ENCODE measurements at places on chromosomes 3 and 15. TPM values are rescaled to one million over a fixed set of nuclear protein-coding genes. Genes with fewer than 3 reads are reported as not detected.
A peak's percentile ranks its signal among the peaks of the same experiment; 100 is the strongest.

GRCh38 chr15:68310178-68310803 is 32.7 kb downstream of the FEM1B start:
- no peak for DNase-seq

- DNase-seq: no peak
These were observed 30.7 kb downstream of the MBNL1 start for GRCh38 chr3:152299249-152299976.

DPPA2 gene
- total RNA-seq: not detected

GABRR3 gene
- not detected for total RNA-seq

GRCh38 chr3:197951392-197951990 is 1.5 kb downstream of the RPL35A start:
- no peak for DNase-seq

REC114 gene
- not detected for total RNA-seq

DOCK3 gene
- 0.21 TPM for total RNA-seq

DNA sequence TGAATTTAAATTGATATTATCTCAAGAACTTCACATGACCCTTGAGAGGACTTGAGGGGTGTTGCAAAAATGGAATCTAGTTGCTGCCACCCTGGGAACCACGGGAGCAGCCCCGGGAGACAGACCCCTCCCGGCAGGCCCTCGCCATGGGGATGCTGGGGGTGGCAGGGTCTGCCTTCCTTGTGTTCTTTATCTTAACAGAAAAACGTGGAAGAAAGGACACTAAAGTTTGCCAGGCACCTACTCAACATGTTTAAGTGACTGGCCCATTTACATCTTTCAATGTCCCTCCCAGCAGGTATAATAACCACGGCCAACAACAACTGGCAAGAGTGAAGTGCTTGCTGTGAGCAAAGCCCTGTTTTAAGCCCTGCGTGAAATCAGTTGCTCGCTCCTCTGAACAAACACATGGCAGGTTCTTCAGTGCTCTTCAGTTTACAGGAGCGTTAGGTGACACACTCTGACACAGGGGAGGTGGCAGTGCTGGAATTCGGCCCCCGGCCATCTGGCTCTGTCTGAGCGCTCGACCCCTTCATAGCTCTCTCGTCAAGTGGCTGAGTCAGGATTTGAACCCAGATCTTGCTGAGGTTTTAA is 112.5 kb downstream of the ASB7 start:
- no peak for DNase-seq

GRCh38 chr3:126781889-126782491 is 78.0 kb downstream of the CHCHD6 start:
- DNase-seq: no peak

LYZL4 gene
- total RNA-seq: not detected

- peak; percentile 8 for DNase-seq
These were observed 162.4 kb upstream of the CGNL1 start for GRCh38 chr15:57213862-57214261.

- DNase-seq: no peak
These were observed 100.5 kb upstream of the RGMA start for GRCh38 chr15:93189561-93189960.

GRCh38 chr3:129343643-129344360 is 65.1 kb downstream of the HMCES start:
- no peak for DNase-seq

- DNase-seq: no peak
These were observed 37.1 kb upstream of the SLC25A36 start for GRCh38 chr3:140904521-140904920.

GRCh38 chr3:24929521-24929920 is 434.9 kb upstream of the THRB start:
- no peak for DNase-seq

DNA sequence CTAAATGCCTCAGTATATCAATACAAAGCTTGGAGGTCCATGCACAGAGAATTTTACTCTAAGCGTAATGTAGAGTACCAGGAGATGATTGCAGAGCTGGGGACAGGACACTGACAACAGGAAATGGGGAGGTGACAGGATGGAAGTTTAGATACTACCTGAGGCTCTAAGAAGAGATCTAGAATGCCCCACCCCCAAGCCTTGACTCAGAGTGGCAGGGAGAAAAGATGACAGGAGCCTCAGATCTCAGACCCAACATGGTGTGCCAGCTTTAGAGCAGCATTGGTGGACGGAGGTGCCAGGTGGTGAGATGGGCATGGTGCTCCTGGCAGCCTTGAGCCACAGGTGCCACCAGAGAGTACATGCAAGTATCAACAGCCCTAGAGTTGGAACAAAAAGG is 62.5 kb downstream of the LYZL4 start:
- no peak for DNase-seq

GRCh38 chr3:67044955-67045354 is 46.8 kb downstream of the KBTBD8 start:
- no peak for DNase-seq

GRCh38 chr15:71325481-71325880 is 210.2 kb downstream of the THSD4 start:
- DNase-seq: no peak

GRCh38 chr3:121659586-121659985 is 1.1 kb downstream of the HCLS1 start:
- no peak for DNase-seq

- DNase-seq: no peak
These were observed 5.1 kb downstream of the NPTN start for GRCh38 chr15:73628102-73628501.

DNA sequence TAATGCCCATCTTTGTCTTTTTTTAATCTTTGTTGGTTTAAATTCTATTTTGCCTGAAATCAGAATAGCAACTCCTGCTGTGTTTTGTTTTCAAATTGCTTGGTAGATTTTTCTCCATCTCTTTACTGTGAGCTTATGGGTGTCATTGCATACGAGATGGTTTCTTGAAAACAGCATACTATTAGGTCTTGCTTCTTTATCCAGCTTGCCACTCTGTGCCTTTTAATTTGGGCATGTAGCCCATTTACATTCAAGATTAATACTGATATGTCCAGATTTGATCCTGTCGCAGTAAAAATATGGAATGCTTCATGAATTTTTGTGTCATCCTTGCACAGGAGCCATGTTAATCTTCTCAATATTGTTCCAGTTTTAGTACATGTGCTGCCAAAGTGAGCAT is 316.6 kb downstream of the CGGBP1 start:
- no peak for DNase-seq

CD96 gene
- not detected for total RNA-seq

DNA sequence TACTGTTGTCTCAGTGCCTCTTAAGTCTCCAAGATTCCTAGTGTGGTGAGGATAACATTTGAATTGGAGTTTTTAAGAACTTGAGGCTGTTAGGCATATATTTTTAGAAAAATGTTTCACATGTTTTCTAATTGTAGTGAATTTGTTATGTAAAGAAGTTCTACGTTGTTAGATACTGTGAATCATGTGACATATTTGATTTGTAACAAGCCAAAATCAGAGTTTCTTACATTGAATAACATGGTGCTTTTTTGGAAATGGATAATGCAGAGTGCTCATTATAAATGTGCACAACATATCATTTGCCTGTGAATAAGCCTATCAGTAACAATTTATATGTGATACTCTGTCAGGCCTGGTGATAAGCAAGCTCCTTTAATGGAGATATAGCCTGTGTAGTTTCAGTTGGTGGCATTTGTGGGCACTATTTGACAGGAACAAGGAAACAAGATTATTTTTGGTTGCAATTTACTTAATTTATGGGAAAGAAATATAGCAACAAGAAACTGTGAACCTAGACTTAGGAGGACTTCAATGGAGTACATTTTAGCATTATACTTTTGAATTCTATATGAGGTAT is 328.8 kb downstream of the ARPP21 start:
- no peak for DNase-seq

DNA sequence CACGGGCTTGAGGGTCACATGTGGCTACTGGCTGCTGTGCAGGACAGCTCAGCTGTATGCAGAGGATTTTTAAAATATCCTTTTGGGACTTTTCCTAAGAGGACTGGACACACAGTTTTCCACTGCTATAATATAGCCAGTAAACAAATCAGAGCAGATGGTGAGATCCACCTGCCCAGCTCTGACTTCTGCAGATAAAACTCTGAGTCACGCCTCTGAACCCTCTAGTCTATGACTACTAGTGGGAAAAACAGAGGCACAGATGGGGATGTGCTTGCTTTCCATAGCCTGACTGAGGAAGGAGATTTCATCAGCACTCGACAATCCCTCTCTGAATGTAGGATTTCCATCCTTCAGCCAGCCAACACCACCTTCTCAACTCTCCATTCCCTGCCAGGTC is 45.1 kb downstream of the COLQ start:
- no peak for DNase-seq

SQOR gene
- total RNA-seq: 62.2 TPM

CYP8B1 gene
- 0.08 TPM for total RNA-seq

DNA sequence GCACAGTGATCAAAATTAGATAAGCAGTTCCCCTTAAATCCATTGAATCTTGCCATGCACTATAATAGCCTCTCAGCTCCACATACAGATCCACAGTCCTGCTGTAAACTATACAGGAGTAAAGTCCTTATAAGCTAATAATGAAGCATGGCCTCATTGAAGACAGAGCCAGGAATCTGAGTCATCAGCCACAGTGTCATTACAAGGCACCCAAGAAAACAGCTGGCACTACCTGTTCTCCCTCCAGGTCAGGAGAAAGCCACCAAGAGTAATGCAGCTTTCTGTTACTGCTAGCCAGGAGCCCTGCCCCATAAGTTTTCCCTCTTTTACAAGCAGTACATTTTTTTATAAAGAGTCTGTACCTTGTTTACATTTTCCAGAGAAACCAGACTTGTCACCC is 27.3 kb downstream of the WDR49 start:
- DNase-seq: no peak

DNA sequence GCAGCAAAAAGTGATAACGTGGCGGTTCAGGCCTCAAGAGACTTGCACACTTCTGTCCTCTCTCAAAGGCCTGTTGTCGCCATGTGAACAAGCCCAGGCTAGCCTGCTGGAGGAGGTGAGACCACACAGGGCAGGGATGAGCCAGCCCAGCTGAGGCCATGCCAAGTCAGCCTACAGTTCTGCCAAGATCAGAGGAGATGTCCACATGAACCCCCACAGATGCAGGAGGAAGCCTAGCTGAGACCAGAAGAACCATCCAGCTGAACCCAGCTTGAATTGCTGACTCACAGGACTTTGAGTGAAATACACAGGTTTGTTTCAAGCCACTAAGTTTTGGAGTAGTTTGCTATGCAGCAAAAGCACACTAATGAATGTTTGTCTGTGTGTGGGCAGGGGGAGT is 50.3 kb upstream of the SEC13 start:
- no peak for DNase-seq

KLF15 gene
- 0.10 TPM for total RNA-seq

DNA sequence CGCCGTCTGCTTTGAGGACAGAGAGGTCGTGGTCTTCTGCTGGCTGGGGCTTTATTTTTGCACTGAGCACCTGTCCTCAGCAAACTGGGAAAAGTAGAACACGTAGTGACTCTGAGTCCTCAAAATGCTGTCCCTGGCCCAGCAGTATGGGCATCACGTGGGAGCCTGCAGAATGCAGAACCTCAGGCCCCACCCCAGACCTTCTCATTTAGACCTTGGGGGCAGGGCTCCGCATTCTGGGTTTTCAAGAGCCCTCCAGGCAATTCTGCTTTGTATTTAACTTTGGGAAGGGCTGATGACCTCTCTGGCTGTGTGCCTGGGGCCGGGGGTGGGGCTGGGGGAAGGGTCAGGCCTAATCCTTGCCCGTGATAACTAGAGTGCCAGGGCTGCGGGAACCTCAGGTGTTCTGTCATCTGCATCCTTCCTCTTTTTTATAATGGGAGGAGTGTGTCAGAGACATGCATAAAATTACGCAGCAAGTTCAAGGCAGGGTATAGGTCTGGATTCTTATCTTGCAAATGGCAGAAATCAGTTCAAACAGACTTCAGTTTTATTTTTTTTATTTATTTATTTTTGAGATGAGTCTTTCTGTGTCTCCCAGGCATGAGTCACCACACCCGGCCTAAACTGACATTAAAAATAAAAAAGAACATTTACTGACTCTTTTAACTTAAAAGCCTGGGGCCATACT is 11.1 kb downstream of the SLC6A6 start:
- no peak for DNase-seq

- DNase-seq: no peak
These were observed 726.0 kb upstream of the CFAP20DC start for GRCh38 chr3:59775761-59776325.

Measured in Panc1 (cell line).